ENCODE measurements at places on chromosomes 7 and 10. TPM values are rescaled to one million over a fixed set of nuclear protein-coding genes. Genes with fewer than 3 reads are reported as not detected.

- no peak overlapping the region for H3K27ac ChIP-seq
- H3K36me3 ChIP-seq, result no peaks in the 10 kb centered on the region
- no peak overlapping the region for H3K4me3 ChIP-seq
- peaks cover 2% of the 10 kb centered on the region for H3K4me1 ChIP-seq
Observed at GRCh38 chr7:114973147-114973546, 51.3 kb downstream of the MDFIC start.

DNA sequence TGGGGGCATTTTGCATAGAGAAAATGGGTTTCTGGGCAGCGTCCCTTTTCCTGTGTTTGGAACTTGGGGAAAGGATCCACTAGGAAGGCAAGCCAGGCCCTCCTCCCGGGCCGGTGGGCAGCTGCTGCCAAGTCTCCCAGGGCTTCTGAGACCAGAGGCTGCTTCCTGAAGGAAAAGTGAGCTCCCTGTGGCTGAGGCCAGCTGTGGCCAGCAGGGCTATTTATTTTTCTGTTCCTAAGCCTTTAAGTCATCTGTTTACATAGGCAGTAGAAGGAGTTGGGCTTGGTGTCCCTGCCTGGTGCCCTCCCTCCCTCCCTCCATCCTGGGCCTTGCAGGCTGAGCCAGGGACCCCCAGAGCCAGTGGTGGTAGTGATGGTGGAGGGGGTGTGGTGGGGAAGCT lies 70.5 kb upstream of the COL13A1 start:
- DNase-seq, result no peak
- no peak overlapping the region for H3K4me3 ChIP-seq
- no peaks in the 10 kb centered on the region for H3K36me3 ChIP-seq
- H3K27me3 ChIP-seq, result no peaks in the 10 kb centered on the region
- H3K27ac ChIP-seq, result peak overlapping the region; percentile 40

- H3K4me3 ChIP-seq, result no peak overlapping the region
- H3K36me3 ChIP-seq, result no peaks in the 10 kb centered on the region
- H3K27ac ChIP-seq, result no peak overlapping the region
Observed at GRCh38 chr7:92798517-92799249, 37.7 kb downstream of the CDK6 start.

GRCh38 chr10:114328874-114329273 lies 75.4 kb downstream of the AFAP1L2 start:
- no peak for DNase-seq
- H3K27ac ChIP-seq, result no peak overlapping the region
- no peak overlapping the region for H3K4me3 ChIP-seq
- H3K36me3 ChIP-seq, result no peaks in the 10 kb centered on the region
- no peaks in the 10 kb centered on the region for H3K27me3 ChIP-seq
- H3K4me1 ChIP-seq, result peaks cover 9% of the 10 kb centered on the region

GRCh38 chr7:115805458-115805857 lies 225.1 kb downstream of the TFEC start:
- H3K4me3 ChIP-seq, result no peak overlapping the region
- H3K4me1 ChIP-seq, result no peaks in the 10 kb centered on the region
- H3K27me3 ChIP-seq, result no peaks in the 10 kb centered on the region
- H3K27ac ChIP-seq, result no peak overlapping the region
- DNase-seq, result no peak
- H3K36me3 ChIP-seq, result no peaks in the 10 kb centered on the region

DNA sequence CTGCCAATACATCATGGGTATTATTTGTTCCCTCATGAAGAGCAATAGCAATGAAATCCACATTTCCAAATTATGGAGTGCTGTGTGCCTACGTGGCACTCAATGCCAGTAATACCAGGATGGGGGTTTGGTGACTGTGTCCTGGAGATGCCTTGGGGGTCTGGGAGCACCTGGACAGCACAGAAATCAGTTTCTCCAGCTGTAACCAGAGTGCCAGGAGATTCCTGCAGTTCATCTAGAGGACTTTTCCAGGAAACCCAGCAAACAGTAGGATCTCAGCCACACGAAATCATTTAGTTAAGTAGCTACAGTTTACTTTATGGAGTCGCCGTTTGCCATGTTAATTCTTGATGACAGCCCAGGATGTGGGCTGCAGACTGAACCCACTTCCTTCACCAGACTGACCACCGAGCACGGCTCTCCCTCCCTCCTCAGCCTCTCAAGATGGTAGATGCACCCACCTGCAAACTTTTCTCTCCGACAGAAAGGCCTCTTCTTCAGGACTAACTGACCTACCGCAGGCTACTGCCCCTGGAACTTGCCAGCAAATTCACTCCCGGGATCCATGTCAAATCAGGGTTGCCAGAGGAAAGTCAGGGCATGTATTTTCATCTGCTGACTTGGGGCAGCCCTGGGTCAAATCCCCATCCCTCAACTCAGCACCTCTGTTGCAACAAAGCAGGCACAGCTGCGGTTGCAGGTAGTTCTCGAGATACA lies 30.3 kb downstream of the MKI67 start:
- no peaks in the 10 kb centered on the region for H3K4me1 ChIP-seq
- no peak overlapping the region for H3K4me3 ChIP-seq
- H3K36me3 ChIP-seq, result no peaks in the 10 kb centered on the region
- no peak for DNase-seq
- no peaks in the 10 kb centered on the region for H3K27me3 ChIP-seq

SPDYE1 gene
- total RNA-seq, result not detected

GRCh38 chr7:101594790-101595189 lies 34.3 kb downstream of the MYL10 start:
- no peak for DNase-seq
- H3K4me1 ChIP-seq, result no peaks in the 10 kb centered on the region
- H3K36me3 ChIP-seq, result no peaks in the 10 kb centered on the region
- no peak overlapping the region for H3K27ac ChIP-seq
- no peaks in the 10 kb centered on the region for H3K27me3 ChIP-seq

DNA sequence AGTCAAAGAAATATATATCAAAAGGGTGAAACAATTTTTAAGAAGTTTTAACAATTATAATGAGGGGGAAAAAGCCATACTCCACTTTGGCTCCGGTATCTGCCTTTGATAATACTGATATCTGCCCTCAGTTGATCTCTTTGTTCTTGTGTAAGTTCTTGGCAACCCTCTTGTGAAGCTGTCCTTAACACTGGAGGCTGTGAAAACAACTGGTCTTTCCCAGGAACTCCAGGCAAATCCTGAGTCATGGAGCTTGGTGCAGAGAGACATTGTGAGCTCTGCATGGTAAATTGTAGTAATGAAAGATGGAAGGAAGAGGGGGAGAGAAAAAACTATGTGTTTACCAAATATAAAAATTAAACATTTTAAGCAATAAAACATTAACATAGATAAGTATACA lies 11.9 kb upstream of the ERVW-1 start:
- DNase-seq, result no peak
- no peaks in the 10 kb centered on the region for H3K36me3 ChIP-seq
- no peak overlapping the region for H3K4me3 ChIP-seq
- no peaks in the 10 kb centered on the region for H3K4me1 ChIP-seq
- H3K27ac ChIP-seq, result no peak overlapping the region

DNA sequence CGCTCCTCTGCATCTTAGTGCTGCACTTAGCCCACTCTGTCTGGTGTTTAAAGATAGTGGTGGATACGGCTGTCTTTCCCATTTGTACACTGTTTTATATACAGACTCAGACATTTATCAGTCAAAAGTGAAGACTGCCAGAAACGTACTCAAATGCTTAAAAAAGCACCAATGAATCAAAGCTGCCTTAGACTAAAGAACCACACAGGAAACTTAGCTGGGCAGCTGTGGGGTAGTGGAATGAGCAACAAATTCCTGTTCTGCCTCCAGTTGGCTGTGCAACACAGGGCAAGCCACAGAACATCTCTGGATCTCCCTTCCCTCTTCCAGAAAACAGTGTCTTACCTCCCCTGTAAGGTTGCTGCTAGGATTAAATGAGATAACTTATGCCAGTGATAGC lies 76.0 kb downstream of the ATXN7L1 start:
- H3K4me1 ChIP-seq, result peaks cover 6% of the 10 kb centered on the region
- no peaks in the 10 kb centered on the region for H3K27me3 ChIP-seq
- H3K4me3 ChIP-seq, result no peak overlapping the region
- no peak for DNase-seq
- H3K36me3 ChIP-seq, result no peaks in the 10 kb centered on the region

DNA sequence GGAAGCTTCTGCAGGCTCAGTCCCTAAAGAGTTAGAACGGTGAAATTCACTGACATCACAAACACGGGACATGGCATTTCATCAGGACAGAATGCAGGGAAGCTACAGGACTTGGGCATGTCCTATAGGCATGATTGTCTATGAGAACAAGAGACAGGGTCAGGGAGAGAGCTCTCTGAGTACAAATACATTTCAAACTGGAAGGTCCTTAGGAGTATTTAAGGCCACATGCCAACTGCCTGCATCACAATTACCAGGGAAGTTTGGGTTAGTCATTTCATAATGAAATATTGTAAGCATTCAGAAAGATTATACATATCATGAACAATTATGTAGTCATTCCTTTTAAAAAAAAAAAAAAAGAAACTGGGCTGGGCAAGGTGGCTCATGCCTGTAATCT lies 71.3 kb downstream of the CREB3L2 start:
- no peak overlapping the region for H3K4me3 ChIP-seq
- no peaks in the 10 kb centered on the region for H3K36me3 ChIP-seq
- DNase-seq, result no peak
- H3K4me1 ChIP-seq, result peaks cover 20% of the 10 kb centered on the region

DNA sequence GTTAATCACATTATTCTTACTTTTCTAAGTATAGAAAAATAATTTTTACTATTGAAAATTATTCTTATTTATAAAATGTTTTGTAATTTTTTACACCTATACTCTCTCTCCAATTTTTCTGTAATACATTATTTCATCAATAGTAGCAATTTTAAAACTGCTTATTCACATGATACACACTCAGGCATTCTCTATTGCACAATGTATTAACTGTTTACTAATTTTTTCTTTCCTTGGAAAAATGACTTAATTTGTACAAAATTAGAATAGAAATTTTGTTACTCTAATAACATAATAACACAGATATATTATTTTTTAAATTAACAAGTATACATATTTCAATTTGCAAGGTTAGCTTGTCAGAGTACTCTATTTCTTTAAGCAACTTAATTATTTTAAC lies 92.9 kb upstream of the PRKG1 start:
- no peak overlapping the region for H3K27ac ChIP-seq
- no peaks in the 10 kb centered on the region for H3K36me3 ChIP-seq
- H3K27me3 ChIP-seq, result no peaks in the 10 kb centered on the region
- no peak overlapping the region for H3K4me3 ChIP-seq
- no peaks in the 10 kb centered on the region for H3K4me1 ChIP-seq

JMJD1C gene
- 82.7 TPM for total RNA-seq

KCND2 gene
- total RNA-seq, result 5.4 TPM

DNA sequence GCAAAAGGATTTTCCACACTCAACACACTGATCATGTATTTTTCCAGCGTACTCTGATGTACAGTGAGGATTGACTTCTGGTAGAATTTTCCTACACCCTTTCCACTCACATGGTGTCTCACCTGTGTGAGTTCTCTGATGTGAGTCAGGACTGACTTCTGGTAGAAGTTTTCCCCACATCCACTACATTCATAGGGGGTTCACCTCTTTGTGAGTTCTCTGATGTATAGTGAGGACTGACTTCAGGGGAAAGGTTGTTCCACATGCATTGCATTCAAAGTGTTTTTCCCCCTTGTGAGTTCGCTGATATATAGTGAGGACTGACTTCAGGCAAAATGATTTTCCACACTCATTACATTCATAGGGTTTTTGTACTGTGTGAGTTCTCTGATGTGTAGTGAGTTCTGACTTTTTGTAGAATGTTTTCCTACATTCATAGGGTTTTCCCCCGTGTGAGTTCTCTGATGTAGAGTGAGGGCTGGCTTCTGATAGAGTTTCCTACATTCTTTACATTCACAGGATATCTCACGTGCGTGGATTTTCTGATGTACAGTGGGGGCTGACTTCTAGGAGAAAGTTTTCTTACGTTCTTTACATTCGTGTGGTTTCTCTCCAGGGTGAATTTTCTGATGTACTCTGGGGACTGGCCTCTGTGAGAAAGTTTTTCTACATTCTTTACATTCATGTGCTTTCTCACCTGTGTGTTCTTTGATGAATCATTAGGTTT lies 146.5 kb downstream of the GLRX3 start:
- DNase-seq, result no peak
- no peaks in the 10 kb centered on the region for H3K27me3 ChIP-seq
- no peaks in the 10 kb centered on the region for H3K36me3 ChIP-seq
- no peak overlapping the region for H3K4me3 ChIP-seq
- H3K27ac ChIP-seq, result no peak overlapping the region
- no peaks in the 10 kb centered on the region for H3K4me1 ChIP-seq

DNA sequence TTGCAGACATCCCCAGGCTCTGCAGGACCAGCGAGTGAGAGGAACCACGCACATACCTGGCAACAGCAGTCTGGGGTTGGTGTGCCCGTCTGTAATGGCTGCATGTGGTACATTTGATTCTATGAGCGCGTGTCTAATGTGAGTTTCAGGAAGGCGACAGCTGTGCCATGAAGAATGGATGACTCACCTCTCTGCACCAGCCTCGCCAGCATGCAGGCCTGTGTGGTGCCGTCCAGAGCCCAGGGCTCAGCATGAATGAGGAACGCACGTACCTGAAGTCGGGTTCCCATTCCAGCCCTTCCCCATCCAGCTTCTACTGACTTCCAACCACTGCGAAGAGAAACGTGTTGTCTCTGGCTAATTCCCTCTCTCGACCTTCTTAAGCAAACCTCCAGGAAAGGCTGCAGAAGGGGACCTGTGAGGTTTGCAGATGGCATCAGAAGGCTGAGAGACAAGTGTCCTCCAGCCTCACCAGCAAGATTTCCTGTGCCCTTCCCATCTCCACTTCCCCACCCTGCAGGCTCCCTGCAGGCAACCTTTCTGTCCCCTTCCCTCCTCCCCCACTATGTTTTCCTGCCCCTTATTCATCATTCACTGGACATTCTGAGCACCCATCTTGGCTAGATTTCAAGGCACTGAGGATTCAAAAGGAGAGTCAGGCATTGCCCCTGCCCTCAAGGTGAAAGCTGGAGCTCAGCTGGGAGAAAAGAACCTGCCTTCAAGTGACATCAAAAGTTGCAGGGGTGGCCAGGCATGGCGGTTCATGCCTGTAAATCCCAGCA lies 54.3 kb downstream of the ASB13 start:
- no peak for DNase-seq
- H3K36me3 ChIP-seq, result no peaks in the 10 kb centered on the region
- H3K27ac ChIP-seq, result no peak overlapping the region
- no peak overlapping the region for H3K4me3 ChIP-seq

SFRP5 gene
- 3.0 TPM for total RNA-seq

FGL2 gene
- total RNA-seq, result 3.5 TPM

LIPJ gene
- total RNA-seq, result 0.20 TPM

GRCh38 chr7:44852590-44852989 lies 4.7 kb upstream of the H2AZ2 start:
- H3K27ac ChIP-seq, result no peak overlapping the region
- peaks cover 3% of the 10 kb centered on the region for H3K4me1 ChIP-seq
- DNase-seq, result no peak
- H3K4me3 ChIP-seq, result no peak overlapping the region
- no peaks in the 10 kb centered on the region for H3K36me3 ChIP-seq

OR6B1 gene
- total RNA-seq, result not detected

DNA sequence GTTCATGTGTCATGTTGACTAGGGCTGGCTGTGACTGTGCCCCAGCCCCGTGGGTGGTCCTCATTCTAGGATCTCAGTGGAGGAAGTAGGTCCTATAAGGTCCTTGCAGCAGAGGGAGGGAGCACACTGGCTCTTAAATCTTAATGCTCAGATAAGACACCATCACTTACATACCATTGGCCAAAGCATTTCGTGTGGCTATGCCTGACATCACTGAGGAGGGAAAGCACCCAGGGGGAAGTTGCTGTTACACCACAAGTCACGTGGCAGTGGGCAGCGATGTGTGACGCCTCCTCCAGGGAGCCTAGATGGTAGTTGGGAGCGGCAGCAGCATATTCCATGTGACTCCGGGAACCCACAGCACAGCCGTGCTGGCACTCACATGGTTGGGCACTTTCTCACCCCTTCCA lies 224.7 kb upstream of the SH2B2 start:
- H3K4me1 ChIP-seq, result no peaks in the 10 kb centered on the region
- no peak for DNase-seq
- H3K36me3 ChIP-seq, result no peaks in the 10 kb centered on the region
- no peaks in the 10 kb centered on the region for H3K27me3 ChIP-seq
- H3K27ac ChIP-seq, result no peak overlapping the region
